ENCODE measurements at places on chromosomes 4 and X.

- DNase-seq: peak; percentile 61
These were observed 46.9 kb downstream of the KIF4A start for GRCh38 chrX:70336767-70337166.

DNA sequence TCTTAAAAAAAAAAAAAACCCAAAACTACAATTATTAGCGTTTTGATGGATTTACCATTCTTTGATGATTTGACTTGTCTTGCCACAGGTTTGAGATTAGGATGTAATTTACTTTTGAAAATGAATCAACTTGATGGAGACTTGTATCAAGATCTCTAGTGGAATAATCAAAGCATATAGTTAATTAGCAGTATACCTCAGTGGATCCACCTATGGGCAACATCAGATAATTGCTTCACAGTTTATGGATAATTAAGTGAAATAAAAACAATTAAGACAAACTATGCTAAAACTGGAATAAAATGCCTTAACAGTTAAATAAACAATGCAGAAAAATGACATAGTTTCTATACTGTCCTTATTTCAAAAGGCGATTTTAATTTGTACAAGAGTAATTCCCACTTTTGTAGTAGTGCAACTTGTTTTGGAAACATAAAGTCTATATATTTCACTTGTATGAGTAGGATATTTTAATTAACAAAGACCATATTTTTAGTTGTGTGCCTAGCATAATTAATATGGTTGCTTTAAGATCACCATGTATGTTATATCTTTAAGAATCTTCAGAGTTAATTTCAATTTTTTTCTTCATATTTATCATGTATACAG, 4.2 kb downstream of the CPEB2 start:
- DNase-seq: peak; percentile 33

- DNase-seq: no peak
These were observed 725.0 kb downstream of the CCSER1 start for GRCh38 chr4:90852237-90852636.

- no peak for DNase-seq
These were observed 173.6 kb upstream of the NUDT6 start for GRCh38 chr4:123096038-123096437.

DNA sequence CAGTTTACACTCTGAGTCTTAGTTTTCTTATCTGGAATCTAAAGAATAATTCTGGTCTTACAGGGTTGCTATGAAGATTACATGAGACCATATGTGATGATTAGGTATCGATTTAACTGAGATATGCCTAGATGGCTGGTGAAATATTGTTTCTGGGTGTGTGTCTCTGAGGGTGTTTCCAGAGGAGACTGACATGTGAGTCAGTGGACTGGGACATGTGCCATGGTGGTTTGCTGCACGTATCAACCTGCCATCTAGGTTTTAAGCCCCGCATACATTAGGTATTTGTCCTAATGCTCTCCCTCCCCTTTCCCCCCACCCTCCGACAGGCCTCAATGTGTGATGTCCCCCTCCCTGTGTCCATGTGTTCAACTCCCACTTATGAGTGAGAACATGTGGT, 186.0 kb upstream of the CXorf66 start:
- DNase-seq: no peak

DNA sequence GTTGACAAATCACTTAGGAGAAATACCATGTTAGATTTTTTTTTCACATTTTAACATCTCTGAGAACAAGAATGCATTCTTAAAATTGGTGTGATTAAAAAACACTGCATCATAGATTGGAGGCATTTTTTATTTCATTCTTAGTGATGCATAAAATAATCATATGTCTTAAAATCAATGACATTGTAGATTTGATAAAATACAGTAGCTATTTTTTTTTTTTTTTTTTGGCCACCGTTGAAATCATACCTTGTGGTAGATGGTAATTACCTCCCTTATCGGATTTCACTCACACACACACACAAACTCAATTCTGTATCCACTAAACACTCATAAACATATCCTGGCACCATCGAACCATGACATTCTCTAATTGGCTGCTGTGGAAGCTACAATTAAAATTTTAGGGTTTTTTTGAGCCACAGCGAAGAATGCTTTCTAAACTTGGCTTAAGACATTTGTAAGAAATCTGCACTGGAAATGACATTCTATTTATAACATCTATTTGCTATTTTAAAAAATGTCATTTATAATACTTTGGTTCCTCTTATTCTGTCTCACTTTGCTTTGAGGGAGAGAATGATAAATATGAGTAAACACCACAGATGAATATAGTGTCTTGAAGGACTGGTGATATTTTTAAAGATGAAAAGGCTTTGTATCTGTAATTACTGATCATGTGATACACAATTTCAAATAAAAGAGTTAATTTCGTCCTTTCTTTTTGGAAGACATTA, 60.1 kb downstream of the CCSER1 start:
- no peak for DNase-seq

DNA sequence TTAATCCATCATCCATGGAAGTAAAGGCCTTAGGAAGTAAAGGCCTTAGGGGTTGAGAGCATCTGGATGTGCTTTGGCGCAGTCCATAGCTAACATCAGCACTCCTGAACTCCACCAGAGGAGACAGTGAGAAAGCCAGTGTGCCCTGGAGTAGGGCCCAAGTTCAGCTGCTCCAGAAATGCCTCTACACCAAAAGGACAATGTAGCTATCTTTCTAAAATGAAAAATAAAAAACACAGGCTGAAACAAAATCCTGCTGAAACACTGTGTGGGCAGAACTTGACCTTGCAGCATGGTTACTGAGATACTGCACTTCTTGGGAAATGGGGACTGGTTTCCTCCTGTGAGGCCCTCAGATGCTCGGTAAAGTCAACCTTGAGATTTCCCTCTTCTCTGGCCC, 29.3 kb downstream of the SH3RF1 start:
- DNase-seq: no peak

DNA sequence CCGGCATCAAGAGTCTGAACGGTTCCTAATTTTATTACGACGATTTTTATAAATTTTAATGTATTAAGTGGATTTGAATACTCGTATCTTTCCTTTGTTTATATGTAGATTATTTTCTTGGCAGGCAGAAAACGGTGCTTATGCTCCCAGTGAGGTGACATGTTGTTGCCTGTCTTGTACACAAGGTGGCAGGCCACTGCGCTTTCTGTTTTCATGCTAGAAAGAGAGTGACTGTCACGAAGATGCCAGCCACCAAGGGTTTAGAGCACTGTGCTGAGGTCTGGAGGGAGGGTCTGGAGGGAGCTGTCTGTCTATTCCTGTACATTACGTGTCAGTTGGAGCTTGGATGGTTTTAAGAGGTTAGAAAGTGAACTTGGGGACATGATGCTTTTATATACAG, 87.7 kb downstream of the SHROOM2 start:
- DNase-seq: peak; percentile 56

- DNase-seq: peak; percentile 43
These were observed 43.3 kb downstream of the SPCS3 start for GRCh38 chr4:176363072-176363471.

- no peak for DNase-seq
These were observed 121.6 kb upstream of the GRID2 start for GRCh38 chr4:92182006-92182735.

GRCh38 chrX:140149761-140150160, 184.4 kb upstream of the CXorf66 start:
- DNase-seq: no peak

DNA sequence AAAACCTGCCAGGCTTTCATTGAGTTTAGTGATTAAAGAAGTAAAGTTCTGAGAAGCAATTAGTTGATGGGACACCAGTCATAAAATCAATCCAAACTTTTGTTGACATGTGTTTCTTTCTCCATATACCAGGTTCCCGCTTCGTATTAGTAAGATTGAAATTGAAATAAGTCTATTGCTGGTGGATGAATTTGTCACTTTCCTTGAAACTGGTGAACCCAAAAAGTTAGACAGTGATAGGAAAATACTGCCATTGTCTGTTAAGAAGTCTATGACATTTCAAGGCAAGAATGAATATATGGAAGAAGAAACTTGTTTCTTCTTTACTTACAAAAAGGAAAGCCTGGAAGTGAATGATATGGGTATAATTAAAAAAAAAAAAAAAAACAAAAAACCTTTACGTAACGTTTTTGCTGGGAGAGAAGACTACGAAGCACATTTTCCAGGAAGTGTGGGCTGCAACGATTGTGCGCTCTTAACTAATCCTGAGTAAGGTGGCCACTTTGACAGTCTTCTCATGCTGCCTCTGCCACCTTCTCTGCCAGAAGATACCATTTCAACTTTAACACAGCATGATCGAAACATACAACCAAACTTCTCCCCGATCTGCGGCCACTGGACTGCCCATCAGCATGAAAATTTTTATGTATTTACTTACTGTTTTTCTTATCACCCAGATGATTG, at the start of gene CD40LG:
Gene CD40LG, plus strand, starts transcription at position 482 of the 684 bp plus-strand sequence. Its CDS starts 91 bp downstream, at position 573.
- no peak for DNase-seq

- no peak for DNase-seq
These were observed 105.9 kb upstream of the HPGD start for GRCh38 chr4:174628191-174628590.

DNA sequence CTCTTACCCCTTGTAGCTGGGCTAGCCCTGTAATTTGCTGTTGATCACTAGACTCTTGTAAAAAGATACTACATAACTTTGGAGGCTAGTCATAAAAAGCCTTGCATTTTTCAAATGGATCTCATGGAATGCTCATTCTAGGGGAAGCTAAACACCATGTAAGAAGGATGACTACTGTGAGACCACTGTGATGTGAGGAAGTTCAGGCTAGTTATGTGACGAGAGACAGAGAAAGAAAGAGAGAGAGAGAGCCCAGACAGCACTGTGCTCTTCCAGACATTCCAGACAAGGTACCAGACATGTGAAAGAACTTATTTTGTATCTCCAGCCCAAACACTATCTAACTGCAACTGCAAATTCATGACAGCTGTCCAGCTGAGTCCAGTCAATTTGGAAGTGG, 404.6 kb upstream of the PITX2 start:
- DNase-seq: no peak

GRCh38 chr4:156169011-156169410, 215.3 kb upstream of the CTSO start:
- DNase-seq: peak; percentile 22

DNA sequence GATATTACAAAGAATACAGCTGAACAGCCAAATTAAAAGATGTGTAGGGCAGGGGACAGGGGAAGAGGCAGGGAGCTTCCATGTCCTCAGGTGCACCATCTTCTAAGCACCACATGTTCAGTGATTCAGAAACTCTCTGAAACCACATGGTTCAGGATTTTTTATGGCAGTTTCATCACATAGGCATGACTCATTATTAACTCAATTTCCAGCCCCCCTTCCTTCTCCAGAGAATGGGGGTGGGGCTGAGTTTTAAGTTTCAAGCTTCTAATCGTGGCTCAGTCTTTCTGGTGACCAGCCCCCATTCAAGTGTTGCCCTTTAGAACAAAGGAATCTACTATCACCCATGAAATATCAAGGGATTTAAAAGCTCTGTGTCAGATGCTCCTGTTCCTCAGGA, 317.8 kb upstream of the GALNT7 start:
- DNase-seq: no peak

DNA sequence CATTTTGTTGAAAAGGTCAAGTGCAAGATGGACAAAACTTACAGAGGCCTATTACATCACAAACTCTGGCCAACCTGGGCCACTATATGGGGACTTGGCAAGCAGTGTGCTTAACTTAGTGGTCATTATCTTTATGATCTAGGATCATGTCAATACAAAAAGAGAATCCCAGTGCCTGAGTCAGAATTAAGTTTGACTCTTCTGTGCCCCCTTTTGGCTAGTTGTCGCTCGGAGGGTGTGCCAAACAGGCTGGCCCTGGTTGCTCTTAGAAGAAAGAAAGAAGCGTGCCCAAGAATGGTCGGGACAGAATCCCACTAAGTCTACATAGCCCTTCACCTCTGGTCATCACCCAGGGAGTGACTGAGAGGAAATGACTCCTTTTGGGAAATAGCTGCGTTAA, 100.1 kb downstream of the EIF4E start:
- DNase-seq: no peak

- DNase-seq: no peak
These were observed 8.1 kb downstream of the CSAG1 start for GRCh38 chrX:152725409-152725808.

- DNase-seq: no peak
These were observed 194.7 kb upstream of the TLL1 start for GRCh38 chr4:165678236-165678935.

GRCh38 chrX:150621652-150622051, 53.2 kb downstream of the MTM1 start:
- no peak for DNase-seq

- DNase-seq: peak; percentile 61
These were observed 113.8 kb upstream of the ENPP6 start for GRCh38 chr4:184331268-184331995.

DNA sequence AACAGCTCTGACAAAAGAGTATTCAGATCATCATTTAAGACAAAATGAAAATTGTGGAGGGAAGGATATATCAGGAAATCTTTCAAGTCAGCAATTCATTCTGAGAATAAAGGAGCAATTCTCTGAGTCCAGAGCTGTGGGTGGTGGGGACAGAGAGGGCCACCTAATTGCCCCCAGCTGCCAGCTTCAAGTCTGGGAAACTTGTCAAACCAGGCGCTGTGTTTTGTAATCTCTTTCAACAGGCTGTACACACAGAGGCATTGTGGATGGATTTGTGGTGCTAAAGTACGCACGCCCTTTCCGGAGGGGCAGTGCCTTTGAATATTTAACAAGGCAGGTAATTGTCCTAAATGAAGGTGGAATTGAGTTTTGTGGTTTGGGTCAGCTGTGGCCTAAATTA, 591.1 kb upstream of the BOD1L1 start:
- DNase-seq: no peak

DNA sequence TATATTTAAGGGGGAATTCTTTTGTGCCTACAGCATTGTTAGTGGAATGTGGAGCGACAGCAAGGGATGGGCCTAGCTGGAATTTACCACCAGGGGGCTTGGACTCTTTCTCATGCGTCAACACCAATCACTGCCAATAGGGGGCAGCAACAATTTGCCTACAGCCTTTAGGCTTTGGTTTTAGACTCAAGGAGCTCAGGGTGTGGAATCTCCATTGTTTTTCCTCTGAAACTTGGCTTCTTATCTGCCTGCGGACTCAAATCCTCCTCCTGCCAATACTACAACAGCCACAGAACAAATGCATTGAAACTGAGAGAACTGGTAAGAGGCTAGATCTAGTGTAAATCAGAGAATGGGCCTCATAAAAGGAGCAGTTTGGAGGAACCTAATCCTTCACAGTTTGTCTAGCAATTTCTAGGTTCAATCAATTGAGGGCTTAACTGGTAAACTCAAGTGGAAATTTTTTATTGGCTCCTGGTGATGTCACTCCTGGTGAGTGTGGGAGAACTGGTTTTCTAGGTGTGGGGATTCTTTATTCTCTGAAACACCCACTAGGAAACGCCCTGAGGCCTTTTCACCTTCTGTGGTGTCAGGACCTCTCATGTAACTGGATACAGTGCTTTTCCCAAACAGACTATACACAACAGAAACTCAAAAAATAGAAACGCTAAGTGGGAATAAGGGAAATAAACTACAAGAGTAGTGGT, 27.9 kb upstream of the TMSB4X start:
- peak; percentile 65 for DNase-seq

DNA sequence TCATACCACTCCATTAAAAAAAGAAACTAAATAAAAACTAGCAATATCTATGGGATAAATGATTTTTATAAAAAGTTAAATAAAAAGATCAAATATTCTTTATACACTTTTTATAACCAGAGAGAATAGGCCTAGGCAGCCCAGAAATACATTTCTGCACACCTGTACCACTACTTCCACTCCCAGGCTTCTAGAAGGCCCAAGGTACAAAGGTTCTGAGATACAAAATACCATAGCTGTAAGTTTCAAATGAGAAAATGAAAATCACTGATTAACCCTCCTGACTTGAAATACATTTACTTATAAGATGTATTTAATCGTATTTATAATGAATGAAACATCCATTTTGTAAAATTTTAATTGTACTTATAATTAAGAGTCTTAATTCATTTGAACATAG, 226.5 kb upstream of the MAB21L2 start:
- no peak for DNase-seq

- no peak for DNase-seq
These were observed 326.4 kb downstream of the DCHS2 start for GRCh38 chr4:154164931-154165839.

All from MM.1S (cell line).